ENCODE measurements at places on chromosomes 6 and 20. TPM values are rescaled to one million over a fixed set of nuclear protein-coding genes. Genes with fewer than 3 reads are reported as not detected.

GRCh38 chr20:3406481-3407039 lies 909 bp downstream of the DNAAF9 start:
- DNase-seq: no peak

GRCh38 chr6:5996714-5997419 lies 9.9 kb downstream of the NRN1 start:
- DNase-seq: no peak

- no peak for DNase-seq
Measured at GRCh38 chr6:13484138-13484708, 3.2 kb downstream of the GFOD1 start.

- DNase-seq: no peak
Measured at GRCh38 chr20:50062006-50062838, 50.7 kb downstream of the UBE2V1 start.

GRCh38 chr6:148761527-148762011 lies 14.7 kb downstream of the UST start:
- DNase-seq: no peak

DNA sequence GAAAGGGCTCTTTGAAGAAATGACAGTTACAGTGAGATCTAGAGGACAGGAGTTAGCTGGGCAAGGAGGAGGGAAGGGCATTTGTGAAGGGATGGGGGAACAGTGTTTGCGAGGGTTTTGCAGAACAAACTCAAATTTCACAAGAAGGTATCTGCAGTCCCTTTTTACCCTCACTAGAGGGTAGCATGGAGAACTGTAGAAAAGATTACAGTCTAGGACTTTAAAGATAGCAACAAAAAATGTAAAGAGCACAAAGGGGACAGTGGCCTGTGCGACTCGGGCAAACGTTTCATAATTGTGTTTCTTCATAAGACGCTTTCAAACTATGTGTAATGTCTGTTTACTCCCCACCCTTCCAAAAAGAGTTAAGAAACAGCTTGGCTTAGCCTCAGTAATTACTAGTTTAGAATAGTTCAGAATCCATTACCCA lies 21.2 kb upstream of the ASXL1 start:
- DNase-seq: no peak

GRCh38 chr6:47687432-47687831 lies 10.9 kb upstream of the ADGRF4 start:
- no peak for DNase-seq

DNA sequence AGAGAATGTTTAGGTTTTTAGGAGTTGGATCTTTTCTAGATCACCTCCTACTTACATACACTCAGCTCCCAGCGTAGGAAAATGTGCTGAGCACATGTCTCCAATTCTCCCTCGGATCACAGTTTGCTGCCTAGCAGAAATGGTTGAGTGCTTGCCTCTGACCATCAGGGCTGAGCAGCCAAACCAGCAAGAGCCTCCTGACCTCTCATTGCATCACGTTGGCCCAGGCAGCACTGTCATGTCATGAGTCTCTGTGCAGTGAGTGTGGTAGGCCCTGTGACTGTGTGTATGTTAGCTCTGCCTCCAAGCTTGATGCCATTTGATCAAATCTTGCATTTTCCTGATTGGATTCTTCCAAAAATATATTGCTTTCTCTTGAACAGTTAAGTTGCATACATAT lies 112.0 kb downstream of the LRRC1 start:
- no peak for DNase-seq

The NKX2-2 gene
- polyA plus RNA-seq: not detected

The SLC17A9 gene
- polyA plus RNA-seq: 23.5 TPM

The OR2H2 gene
- not detected for polyA plus RNA-seq

The FERMT1 gene
- 4.2 TPM for polyA plus RNA-seq

The APCDD1L gene
- 1.8 TPM for polyA plus RNA-seq

Data from H1 (cell line).